ENCODE measurements at places on chromosomes 1 and 21.

DNA sequence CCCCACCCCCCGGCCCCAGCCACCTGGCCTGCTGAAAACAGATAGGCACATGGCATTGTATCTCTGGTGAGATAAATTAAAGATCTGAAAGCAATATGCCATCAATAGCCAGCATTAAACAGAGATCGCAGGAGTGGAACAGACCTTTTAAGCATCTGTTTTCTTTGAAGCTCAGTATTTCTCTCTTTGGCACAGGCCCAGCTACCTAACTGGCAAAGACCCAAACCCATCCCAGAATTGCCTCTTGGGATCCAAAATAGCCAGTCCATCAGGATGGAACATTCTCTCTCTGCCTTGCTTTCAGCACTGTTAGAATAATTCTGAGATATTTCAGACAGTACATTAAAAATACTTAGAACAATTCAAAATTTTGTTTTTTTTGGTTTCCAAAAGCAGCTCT, 46.0 kb downstream of the KCNJ6 start:
- DNase-seq = no peak

- DNase-seq = no peak
These were observed 19.7 kb downstream of the BTG2 start for GRCh38 chr1:203325026-203325417.

DNA sequence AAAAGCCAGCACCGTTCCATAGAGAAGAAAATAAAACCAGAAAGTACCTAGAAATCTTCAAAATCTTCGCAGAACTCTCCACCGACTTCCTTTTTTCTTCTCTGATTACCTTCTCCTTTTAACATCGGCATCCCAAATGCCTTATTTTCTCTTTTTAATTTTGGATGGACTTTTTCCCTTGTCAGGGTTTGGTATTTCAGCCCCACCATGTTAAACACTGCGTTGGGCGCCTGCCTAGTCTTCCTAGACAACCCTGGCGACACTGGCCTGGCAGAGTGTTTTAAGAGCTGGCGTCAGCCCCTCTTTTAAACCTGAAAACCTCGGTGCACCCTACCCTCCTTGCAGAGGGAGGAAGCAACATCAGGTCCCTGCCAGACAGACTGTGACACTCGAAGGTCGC, 66.0 kb upstream of the EFHD2 start:
- DNase-seq = no peak

GRCh38 chr1:161491472-161491871, 13.8 kb upstream of the FCGR2A start:
- no peak for DNase-seq

- no peak for DNase-seq
These were observed 7.4 kb downstream of the IFNAR1 start for GRCh38 chr21:33332143-33332542.

- no peak for DNase-seq
These were observed 16.7 kb downstream of the LURAP1 start for GRCh38 chr1:46219551-46220520.

- DNase-seq = no peak
These were observed 594 bp downstream of the LUZP1 start for GRCh38 chr1:23168079-23168444.

DNA sequence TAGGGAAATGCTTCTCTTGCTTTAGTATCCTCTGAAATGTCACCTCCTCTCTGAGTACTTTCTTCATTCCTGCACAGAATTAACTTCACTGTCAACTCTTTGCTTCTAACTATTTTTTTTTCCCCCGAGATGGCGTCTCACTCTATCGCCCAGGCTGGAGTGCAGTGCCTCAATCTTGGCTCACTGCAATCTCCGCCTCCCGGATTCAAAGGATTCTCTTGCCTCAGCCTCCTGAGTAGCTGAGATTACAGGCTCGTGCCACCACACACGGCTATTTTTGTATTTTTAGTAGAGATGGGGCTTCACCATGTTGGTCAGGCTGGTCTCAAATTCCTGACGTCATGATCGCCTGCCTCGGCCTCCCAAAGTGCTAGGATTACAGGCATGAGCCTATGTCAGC, 1.4 kb upstream of the PLPP3 start:
- DNase-seq = no peak

DNA sequence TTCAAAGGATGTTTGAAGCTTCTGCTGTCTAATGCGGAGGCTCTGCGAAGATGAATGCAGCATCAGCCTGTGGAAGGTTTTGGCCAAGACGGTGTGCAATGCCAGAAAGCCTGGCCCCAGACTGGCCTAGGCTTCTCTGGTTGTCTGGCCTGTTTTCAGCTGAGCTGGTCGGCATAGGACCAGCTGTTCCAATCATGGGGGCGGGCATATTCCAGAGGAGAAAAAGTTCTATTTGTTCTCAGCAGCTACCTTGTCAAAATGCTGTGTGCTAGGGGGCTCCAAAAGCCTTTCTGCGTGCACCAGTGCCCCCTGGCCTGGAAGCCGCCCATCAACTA, 57.6 kb downstream of the TGFB2 start:
- no peak for DNase-seq

DNA sequence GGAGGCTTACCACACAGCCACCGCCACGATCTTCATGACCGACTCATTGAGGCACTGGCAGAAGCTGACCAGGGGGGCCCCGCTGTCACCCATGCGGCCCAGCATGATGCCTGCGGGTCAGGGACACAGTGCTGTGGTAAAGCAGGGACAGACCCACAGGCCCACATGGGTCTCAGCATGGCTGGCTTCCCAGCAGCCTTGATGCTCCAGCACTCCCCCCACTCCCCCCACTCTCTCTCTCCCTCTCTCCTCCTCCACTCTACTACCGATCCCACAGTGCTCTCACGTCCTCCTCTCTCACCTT, 31.4 kb downstream of the PODN start:
- no peak for DNase-seq
